ENCODE measurements at places on chromosomes 7 and 10.

GRCh38 chr7:18861514-18862118 is 255.8 kb downstream of the TWIST1 start:
- DNase-seq = no peak

DNA sequence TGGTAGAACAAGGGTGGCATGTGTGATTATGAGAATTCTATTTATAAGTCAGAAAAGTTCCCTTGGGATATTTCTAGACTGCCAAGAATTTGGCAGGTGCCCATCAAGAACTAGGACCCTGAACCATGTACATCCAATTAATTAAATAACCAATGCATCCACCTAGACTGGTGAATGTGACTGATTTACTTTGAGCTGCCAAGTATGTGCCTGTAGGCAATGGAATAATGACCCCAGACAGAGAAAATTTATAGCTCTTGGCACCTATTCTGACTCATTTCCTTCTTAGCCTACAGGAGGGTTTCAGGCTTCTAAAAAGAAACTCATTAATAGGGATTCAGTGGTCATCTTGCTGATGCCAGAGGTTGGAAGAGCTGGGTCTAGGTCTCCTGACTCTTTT is 54.9 kb downstream of the KCNH2 start:
- DNase-seq = no peak

GRCh38 chr7:27808626-27809025 is 68.7 kb downstream of the TAX1BP1 start:
- DNase-seq = peak; percentile 4

GRCh38 chr7:1810961-1811849 is 141.1 kb downstream of the ELFN1 start:
- peak; percentile 45 for DNase-seq

GRCh38 chr10:89037096-89037495 is 46.5 kb downstream of the FAS start:
- no peak for DNase-seq

GRCh38 chr10:55400075-55400849 is 599.2 kb upstream of the PCDH15 start:
- no peak for DNase-seq

- DNase-seq = no peak
Measured at GRCh38 chr10:110436554-110437350, 61.0 kb upstream of the DUSP5 start.

DNA sequence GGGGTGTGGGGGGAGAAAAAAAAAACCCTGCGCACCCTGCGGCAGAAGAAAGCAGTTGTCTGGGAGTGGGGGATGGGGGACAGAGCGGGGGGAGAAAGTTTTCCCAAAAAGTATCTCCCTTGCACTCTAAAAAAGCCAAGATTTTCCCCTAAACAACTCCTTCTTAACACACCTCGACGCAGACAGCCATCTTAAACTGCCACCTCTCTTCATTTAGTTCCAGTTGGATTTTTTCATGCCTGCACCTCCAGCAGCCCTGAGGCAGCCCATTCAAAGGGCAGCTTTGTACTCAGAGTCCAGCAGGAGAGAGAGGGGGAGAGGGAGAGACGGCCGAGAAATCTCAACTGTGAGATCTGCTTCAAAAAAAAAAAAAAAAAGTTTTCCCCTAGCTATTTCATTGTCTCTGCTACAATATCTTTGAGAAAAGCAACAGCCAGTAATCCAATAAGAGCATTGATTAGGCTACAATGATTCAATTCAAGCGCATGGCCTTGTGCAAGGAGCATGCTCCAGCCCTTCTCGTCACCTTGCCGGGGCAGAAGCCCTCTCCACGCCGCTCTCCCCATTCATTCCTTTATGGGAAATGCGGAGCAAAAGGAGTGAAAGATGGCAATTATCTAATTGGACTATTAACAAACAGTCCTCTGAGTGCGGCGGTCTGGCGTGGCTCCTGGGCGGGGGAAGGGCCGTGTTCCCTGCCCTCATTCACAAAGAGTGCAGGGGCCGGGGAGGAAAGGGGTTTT is 939 bp upstream of the VAX1 start:
- no peak for DNase-seq

DNA sequence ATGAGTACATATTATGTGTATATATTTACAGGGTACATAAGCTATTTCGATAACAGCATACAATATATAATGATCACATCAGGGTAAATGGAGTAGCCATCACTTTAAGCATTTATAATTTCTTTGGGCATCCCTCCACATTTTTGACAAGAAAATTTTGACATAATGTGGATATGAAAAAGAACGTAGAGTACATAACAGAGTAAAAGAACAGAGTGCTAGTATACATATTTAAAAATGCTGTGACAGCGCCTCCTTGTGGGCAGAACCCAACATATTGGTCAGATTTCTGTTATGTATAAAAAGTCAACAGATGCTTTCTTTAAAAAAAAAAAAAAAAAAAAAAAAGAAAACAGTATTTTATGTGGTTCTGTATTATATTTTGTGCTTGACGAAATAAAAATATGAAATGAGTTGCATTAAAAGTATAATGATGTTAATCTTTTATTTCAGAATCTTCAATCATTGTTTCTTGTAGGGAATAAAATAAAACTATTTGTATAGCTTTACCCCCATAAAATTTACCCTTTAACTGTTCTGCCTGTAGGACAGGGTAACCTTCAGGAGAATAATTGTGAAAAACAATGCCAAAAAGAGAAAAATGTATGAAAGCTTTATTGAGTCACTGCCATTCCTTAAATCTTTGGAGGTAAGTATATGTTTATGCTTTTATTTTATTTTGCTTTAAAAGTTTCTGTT is 18.3 kb upstream of the HBP1 start:
- peak; percentile 92 for DNase-seq

GRCh38 chr7:65731562-65732035 is 141.3 kb upstream of the VKORC1L1 start:
- peak; percentile 50 for DNase-seq

Data from hematopoietic multipotent progenitor cell treated with erythropoietin and hydrocortisone succinate and interleukin-3 and kit ligand, for 6 days (in vitro differentiated cells).